ENCODE measurements at places on chromosomes 16 and 17. TPM values are rescaled to one million over a fixed set of nuclear protein-coding genes. Genes with fewer than 3 reads are reported as not detected.

MYO15B gene
- 43.2 TPM for total RNA-seq

CDH15 gene
- total RNA-seq: not detected

PKMYT1 gene
- 91.5 TPM for total RNA-seq

CDH1 gene
- total RNA-seq: 1.3 TPM

RAC3 gene
- 5.0 TPM for total RNA-seq

KCNH6 gene
- not detected for total RNA-seq

SULT1A4 gene
- total RNA-seq: 2.8 TPM

TP53TG3C gene
- total RNA-seq: not detected

MARVELD3 gene
- not detected for total RNA-seq

FNDC8 gene
- total RNA-seq: not detected

APOBR gene
- 12.7 TPM for total RNA-seq

SETD1A gene
- total RNA-seq: 25.9 TPM

KRTAP17-1 gene
- total RNA-seq: not detected

CDRT15 gene
- total RNA-seq: not detected

BHLHA9 gene
- total RNA-seq: not detected

KRT31 gene
- total RNA-seq: not detected

CES5A gene
- total RNA-seq: not detected

ZNHIT3 gene
- total RNA-seq: 37.6 TPM

MAF gene
- 67.6 TPM for total RNA-seq

NPIPA5 gene
- total RNA-seq: 17.2 TPM

KRT9 gene
- total RNA-seq: not detected

CDR2L gene
- 0.20 TPM for total RNA-seq

RNPS1 gene
- total RNA-seq: 260 TPM

Data from T-helper 1 cell treated with Interleukin-12 subunit alpha and Interleukin-12 subunit beta and Interleukin-4 antibody, amounts not matched to agents 30 ng/mL and 1 ng/mL, for 36 hours (primary cell).